ENCODE measurements at places on chromosomes 12 and 14.

DNA sequence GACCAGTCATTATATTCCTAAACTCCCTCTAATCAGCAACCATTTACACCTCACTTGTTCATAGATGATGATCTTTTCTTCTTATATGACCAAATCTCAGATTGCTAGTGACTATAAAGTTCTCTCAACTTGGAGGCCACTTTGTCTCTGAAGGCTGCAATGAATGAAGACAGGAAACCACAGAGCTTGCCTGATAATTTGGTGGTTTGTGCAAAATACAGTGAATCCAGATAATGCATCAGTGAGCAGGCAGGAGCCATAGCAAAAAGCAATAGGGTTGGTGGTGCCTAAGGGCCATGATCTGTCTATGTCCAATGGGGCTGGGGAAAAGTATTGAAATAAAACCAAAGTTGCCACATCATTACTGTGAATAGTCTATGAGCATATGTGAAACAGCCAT lies 123.8 kb upstream of the LRFN5 start:
- DNase-seq, result no peak

DNA sequence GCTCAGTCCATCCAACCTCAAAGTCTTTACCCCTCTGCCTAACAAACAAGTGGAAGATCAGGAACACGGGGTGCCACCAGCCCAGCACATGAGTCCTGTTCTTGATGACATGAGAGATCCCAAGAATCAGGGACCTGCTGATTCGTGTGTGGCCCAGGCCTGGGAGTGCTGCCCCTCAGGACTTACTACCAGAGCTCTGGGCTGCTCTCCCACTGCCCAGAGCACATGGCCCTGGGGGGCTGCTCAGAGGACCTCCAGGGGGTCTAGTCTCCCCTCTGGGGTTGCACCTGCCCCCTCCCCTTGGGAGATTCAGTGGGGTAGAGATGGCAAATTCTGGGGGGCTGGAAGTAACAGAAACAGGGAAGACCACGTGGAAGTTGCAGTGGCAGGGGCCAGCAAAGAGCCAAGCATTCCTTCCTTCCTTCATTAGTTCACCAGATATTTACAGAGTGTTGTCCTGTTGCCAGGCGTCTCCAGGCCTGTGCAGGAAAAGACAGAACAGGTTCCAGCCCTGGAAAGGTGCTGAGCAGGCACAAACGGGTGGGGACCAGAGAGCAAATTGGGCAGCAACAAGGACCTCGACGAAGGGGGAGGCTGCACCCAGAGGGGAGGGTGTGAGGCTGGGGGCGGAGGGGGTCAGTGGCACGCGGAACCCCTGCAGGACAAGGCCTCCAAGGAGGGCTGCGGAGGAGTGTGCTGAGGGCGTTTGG lies 45.1 kb upstream of the MEG3 start:
- no peak for DNase-seq

GRCh38 chr14:71764701-71765382 lies 167.4 kb upstream of the RGS6 start:
- peak; percentile 18 for DNase-seq

DNA sequence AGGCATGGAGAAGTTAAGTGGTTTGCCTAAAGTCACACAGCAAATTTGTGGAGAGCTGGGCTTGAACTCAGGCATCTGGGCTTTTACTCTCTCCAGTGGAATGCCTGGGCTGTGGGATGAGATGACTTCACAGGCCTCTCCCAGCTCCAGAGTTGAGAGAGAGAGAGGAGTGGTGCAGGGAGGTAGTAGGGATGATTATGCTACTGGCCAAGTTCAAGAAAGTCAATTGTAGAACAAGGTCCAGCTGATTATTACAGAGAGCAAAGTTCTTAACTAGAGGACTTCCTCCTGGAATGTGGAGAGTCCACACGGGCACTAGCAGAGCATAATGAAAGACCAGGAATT lies 769 bp upstream of the EMP1 start:
- DNase-seq, result peak; percentile 70

DNA sequence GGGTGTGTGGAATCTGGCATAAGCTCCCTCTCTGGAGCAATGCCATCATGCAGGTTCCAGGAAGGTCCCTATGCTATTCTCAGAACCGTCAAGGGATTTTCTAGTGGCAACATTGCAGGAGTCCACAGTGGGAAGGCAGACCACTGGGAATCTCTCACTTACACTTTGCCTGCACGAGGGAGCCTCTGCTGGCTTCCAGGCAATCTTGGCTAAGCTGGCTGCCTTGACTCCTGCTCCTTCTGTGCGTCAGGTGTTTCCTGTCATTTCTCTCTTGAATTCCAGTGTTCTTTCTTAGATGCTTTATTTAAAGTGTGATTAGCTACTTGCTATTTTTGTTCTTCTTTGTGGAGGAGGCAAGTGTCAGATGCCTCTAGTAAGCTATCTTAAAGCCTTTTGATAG lies 414.0 kb upstream of the ATP2B1 start:
- no peak for DNase-seq

GRCh38 chr12:57369202-57369601 lies 61.6 kb downstream of the R3HDM2 start:
- DNase-seq, result no peak

DNA sequence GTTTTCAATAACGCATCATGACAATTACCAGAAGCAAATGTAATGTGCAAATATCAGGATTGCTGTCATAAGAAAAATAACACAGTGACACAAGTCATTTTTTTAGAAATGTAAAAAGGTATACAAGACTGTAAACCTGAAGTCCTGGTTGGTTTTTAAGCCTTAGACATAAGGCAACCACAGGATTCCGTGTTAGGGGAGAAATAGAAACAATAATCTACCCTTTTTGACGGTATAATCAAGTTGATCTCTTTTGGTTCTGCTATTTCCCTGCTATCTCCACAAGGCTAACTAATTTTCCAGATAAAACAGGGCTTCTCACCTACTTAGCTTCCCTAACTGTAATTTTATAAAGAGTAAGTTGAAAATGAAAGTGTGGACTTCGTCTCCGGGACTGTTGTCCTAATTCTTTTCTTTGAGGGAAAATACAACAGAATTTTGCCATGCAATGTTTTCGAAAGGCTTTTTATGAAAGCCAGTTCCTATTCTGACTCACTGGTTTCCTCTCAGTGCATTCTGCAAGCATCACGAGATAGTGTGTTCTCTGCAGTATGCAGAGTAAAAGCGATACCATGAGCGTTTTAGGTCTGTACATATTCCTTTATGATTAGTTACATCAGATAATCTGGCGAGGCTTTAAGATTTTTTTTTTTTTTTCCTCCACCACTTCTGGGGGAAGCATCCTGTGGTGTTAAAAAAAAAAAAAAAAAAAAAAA lies 10.6 kb downstream of the MYO1H start:
- DNase-seq, result no peak

GRCh38 chr14:59582161-59582560 lies 5.5 kb upstream of the CCDC175 start:
- DNase-seq, result no peak

- DNase-seq, result peak; percentile 10
These were observed 1.3 kb downstream of the A2ML1 start for GRCh38 chr12:8823565-8824300.

GRCh38 chr14:24816011-24816928 lies 182.3 kb upstream of the GZMB start:
- no peak for DNase-seq

DNA sequence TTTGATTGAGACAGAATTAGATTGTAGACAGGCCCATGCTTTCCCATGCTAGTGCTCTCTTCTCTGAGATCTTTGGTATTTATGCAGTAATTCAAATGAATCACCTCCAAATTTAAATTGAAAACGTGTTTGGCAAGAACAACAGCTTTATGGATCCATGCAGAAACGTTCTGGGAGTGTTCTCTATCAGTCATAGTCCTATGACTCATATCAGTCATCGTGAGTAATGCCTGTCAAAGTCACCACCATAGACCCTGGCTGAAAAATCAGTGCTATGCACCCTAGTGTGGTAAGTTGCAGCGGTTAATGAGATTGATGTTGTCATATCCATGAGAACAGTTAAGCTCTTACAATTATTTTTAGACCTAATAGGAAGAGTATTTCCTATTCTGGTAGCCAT lies 90.1 kb upstream of the FOXG1 start:
- DNase-seq, result peak; percentile 4

DNA sequence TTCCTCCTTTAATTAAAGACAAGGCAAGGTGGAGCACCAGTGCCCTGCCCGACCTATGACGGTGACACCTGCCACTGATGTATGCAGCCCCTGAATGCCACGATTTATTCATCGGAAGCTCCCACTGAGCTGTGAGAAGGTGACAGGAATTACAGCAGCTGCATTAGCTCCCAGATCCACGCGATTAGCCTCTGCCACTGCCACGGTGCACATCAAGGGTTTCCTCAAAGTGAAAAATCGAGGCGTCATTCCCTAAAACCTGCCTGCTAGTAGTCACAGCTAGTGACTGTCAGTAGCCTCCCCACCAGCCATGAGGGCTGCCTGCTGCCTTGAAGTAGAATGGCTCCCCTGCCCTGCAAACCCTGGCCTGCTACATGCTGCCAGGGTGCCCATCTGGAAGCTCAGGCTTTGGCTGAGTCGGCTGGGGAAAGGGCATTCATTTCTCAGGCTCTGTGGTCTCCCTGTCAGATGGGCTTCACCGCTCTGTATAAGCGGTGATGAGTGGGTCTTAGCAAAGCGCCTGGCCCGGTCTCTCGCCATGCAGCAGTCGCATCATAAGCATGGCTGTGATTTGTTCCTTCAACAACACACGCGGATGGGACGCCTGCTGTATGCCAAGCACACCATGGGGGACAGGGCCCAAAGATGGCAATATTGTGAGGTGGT lies 8.2 kb upstream of the BCL11B start:
- no peak for DNase-seq

DNA sequence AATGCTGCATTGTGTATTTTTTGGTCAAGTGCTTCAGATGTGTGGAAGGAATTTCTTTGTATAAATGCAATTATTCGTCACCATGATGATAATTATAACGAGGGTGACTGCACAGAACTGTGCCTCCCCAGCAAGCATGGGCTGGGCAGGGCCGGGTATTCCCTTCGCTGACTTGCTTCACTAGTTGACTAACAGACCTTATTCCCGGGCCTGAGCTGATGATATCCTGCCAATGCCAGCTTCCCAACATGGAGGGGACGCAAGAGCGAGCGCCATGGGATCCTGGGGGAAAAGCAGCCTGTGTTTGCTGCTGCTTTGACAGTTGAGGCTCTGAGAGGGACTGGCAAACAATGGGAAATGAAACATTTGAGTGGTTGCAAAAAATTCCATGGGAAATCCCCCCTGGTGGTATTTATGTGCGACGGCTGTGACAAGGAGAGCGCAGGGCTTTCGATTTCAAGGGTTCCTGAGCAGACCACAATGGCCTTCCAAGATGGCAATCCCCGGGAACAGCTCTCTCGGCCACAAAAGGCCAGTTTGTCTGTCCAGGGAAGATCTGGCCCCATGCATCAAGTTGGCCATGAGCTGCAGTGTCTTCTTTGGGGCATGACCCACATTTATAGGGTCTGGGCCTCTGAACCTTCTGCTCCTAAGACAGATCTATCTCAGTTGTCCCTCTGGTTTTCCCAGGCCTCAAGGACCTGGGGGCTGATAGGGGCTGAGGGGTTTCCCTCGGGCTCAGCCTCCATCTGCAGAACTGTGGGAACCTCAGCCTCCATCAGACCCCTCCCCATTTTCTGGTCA lies 21.9 kb upstream of the MAP1LC3B2 start:
- no peak for DNase-seq

DNA sequence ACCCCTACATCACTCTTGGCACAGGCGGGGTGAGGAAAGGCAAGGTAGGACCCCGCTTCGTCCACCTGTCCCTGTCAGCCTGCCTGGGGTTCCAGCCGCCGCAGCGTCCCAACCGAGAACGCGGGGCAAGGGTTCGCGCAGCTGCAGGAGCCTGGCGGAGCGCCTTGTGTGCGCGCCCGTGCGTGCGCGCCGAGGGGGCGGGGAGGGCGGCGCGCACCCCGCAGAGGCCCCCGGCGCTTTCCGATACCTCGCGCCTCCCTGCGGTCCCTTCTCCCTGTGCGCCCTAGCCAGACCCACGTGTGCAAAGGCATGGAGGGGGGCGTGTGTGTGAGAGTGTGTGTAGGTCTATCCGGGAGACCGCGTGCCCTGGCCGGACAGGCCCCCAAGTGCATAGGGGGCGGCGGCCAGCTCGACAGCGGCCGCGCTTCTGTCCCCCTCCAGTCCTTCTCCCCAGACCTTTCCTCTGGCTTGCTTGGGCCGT lies 122.4 kb downstream of the TSPAN9 start:
- DNase-seq, result peak; percentile 38

DNA sequence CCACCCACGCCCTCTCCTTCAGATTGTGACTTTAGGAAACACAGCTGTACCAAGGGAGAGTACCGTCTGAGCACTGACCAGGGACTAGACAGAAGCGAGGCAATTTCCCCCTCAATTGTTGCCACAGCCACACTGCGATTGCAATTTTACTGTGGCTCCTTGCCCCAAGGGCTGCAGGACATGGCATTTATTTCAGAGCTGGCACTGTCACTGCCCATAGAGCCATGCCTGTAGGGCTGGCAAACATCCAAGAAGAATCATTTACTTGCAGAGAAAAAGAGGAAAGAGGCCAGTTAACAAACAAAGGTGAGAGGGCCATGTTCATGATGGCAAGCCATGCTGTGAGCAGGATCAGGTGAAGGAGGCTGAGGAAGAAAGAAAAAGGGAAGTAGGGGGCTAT lies 129.6 kb downstream of the EMP1 start:
- DNase-seq, result no peak

- DNase-seq, result no peak
These were observed 161.1 kb upstream of the EGLN3 start for GRCh38 chr14:34111953-34112352.

DNA sequence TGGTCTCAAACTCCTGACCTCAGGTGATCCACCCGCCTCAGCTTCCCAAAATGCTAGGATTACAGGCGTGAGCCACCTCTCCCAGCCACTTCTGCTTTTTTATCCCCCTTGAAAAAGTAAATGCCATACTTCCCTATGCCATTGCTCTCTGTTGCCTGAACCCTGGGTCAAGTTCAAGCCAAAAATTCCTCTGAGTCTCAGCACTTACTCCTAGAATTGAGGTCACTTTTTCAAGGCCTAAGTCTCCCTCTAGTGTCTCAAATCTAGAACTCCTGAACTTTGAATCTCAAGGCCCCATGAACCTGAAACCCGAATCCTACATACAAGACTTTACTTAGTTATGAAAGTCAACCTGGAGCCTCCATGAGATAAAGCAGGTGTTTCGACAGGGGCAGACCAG lies 1.4 kb upstream of the APOBEC1 start:
- peak; percentile 18 for DNase-seq
